Bone marrow (tissue), 2 donors: ENCODE measurements at places on chromosomes 2 and 18.

DNA sequence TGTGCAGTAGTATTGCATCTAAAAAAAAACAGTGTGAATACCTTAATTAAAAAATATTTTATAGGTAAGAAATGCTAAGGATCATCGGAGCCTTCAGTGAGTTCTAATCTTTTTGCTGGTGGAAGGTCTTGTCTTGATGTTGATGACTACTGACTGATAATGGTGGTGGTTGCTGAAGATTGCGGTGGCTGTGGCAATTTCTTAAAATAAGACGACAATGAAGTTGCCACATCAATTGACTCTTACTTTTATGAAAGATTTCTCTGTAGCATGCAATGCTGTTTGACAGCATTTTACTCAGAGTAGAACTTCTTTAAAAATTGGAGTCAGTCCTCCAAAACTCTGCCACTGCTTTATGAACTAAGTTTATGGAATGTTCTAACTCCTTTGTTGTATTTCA, 36.2 kb downstream of the GLS start:
- no peak for DNase-seq

DNA sequence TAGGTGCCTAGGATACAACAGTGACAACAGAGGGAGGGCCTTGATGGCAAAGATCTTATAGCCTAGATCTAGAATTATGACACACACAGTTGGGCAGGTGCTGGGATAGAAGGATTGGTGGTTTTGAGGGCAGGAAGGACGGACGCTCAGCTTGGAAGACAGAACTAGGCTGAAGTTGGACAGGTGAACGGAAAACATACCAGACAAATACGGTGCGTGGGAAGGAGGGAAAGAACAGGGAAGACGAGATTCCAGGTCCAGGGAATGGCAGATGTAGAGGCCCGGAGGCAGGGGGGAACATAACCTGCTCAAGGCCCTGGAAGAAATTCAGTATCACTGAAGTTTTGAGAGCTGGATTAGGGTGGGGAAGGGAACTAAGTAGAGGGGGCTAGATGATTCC, 40.8 kb downstream of the CRACDL start:
- no peak for DNase-seq

GRCh38 chr2:236293241-236293810, 29.1 kb upstream of the ASB18 start:
- DNase-seq, result no peak

DNA sequence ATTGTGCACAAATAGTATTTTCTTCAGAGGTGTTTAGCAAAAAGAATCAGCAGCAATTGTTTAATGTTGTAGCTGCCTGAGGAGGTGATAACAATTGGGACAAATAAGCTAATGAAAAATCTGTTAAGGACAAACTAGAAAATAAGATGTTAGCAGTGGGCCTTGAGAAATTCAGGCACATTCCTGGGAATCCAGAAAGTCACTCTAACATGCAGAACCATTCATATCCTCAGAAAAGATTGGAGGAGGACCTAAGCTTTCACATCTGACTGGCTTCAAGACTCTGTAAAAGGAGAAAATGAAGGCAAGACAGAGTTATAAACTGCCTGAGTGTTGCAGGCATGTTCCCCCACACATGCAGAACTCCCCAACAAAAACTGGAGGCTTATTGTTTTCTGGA, 353.5 kb upstream of the RGPD4 start:
- DNase-seq, result no peak

GRCh38 chr2:229376866-229377265, 105.8 kb upstream of the PID1 start:
- DNase-seq, result no peak

DNA sequence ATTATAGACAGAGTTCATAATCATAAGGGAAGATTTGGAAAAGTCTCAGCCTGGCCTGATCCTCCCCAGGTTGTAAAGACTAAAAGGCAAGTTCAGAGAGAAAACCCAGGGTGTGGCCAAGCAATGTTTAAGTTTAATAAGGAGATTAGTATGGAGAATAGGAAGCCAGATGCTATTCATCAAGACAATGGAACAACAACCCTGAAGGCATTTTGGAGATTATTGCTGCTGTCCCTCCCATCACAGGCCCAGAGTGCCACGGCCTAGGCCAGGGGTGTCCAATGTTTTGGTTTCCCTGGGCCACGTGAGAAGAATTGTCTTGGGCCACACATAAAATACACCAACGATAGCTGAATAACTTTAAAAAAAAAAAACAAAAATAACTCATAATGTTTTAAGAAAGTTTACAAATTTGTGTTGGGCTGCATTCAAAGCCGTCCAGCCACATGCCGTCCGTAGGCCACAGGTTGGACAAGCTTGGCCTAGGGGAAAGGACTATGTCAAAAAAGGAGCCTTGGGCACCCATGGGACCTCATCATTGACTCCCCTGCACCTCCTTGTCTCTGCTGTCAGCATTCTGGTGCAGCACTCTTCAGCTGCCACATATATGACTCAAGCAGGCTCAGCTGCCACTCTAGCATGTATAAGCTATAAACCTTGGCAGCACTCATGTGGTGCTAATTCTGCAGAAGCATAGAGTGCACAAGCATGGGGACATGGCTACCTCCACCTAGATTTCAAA, 20.8 kb downstream of the DPP4 start:
- no peak for DNase-seq

DNA sequence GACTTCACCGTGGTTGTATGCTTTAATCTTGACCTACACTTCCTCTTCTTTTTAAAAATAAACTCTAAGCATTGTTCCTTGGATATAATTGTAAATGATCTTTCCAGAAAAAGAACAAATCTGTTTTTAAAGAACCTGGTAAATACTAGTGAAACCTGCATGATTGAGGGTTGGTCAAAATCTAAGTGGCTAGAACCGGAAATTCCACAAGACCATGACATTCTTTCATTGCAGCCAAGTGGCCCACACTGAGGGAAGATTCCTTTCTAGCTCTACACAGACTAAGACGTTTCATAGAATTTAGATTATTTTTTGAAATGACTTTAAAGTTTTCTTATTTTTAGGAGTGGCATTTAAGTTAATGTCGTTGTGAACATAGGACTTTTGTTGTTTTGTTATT, 356.7 kb downstream of the NYAP2 start:
- DNase-seq, result no peak

GRCh38 chr2:172578054-172578453, 22.2 kb downstream of the PDK1 start:
- no peak for DNase-seq

- no peak for DNase-seq
Observed at GRCh38 chr18:23926571-23926970, 88.0 kb upstream of the TTC39C start.

DNA sequence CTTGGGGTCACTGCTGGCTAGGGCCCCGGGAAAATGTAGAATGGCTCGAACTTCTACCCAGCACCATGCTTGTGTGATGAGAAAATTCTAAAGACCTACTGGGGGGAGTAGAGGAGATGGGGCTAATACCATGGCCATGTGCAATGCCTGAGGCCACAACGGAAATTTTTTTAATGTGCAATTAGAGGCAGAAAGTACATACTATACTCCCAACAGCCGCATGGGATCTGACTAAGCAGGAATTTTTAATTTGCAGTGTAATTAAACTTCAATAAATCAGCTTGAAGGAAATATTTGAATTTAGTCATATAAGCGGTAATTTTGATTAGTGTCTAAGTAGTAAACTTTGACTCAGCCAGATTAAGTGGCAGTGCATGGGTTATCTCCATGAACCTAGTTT, 53.2 kb upstream of the CNGA3 start:
- DNase-seq, result no peak

DNA sequence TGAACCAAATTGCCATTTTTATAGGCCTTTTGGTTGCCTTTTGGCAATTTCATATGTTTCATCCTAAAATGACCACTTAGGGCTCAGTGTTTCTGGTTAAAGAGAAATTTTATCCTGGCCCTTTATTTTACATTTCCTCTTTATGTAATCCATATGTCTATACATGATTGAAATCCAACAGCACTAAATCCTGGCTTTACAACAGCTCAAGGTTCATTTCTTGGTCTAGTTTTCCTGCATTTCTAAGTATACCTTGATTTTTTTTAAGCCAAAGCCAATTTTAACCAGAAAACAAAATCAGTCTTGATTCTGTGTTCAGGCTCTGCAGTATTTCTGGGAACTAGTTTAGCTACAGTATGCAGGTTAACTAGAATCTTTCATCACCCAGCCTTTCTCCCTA, 11.7 kb downstream of the FZD5 start:
- no peak for DNase-seq

- peak; percentile 52 for DNase-seq
Observed at GRCh38 chr18:49814147-49814499, 790 bp upstream of the ACAA2 start.

DNA sequence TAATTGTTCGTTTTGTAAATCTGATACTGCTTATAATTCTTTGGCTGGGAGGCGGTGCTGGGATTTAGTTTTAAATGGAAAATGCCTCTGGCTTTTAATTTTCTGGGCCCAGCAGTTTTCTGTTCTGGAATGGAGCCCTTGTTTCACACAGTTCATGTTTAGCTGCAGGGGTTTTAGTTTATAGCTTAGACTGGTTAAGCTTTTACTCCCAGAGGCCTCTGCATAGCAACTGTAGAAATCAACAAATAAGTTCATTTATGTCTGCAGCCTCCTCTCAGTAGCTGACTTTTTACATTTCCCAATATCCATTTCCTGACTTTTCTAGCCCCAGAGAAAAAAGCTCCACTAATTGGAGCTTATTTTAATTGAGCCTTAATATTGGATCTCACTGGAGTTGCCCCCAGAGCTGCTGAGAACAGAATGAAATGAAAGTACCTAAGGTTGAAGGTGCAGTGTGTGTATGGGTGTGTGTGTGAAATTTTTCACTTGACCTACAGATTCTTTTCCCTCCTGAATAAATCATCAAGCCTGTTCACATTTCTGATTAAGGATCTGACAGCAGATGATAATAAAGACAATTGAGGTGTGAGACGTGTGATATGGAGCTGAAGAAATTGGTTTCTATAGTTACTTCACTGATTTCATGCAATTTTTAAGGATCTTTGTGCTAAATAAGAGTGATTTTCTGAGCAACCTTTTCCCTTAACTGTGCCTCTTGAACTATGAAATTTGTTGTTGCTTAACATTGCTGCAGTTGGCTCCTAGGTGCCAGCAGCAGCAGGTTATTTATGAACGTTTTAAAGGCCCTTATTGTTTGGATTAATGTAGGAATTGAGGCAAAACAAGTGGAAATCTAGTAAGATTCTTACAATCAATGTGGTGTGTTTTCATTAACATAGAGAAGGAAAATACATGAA, 109.6 kb downstream of the TAF4B start:
- DNase-seq, result no peak

GRCh38 chr2:18506883-18507509, 53.5 kb downstream of the RDH14 start:
- DNase-seq, result no peak

GRCh38 chr2:116917196-116917595, 897.3 kb upstream of the DDX18 start:
- DNase-seq, result no peak

DNA sequence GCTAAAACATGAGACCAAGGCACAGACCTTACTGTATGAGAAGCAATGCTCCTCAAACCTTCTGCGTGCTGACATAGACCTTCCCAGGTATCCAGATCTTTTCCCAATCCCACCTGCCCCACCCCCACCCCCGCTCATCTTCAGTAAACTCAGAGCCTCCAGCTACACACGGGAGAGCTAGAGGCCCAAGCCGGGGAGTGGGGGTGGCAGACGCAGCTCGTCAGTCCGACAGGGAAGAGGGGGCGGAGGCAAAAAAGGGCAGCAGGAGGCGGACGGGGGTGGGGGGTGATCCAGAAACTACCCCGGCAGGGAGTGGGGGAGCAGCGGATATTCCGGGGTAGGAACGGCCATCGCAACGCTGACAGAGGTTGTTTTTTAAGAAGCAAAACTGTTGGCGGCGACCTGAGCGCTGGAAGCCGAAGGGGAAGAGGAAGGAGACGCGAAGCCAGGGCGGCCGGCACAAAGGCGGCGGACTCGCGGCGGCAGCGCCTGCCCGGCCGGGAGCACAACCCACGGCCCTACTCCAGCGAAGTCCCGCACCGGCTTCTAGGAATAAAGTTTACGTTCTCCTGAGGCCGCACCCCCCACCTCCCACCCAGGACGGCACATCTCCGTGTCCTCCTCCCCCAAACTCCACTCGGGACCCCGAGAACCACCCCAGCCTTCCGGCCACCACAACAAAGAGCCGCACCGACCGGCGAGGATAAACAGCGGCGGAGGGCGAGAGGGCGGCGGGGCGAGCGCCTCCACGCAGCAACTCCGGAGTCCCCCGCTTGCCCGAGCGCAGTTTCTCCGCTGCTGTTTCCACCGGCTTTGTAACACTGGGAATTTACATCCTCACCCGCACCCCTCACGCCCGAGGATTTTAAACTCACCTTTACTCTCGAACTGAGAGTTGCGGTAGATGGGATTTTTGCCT, 722 bp downstream of the BAZ2B start:
- DNase-seq, result peak; percentile 94

- DNase-seq, result no peak
Observed at GRCh38 chr2:55970500-55970899, 46.9 kb upstream of the EFEMP1 start.

- no peak for DNase-seq
Observed at GRCh38 chr2:197310987-197311420, 424 bp upstream of the ANKRD44 start.

GRCh38 chr2:170396799-170397459, 219.0 kb downstream of the MYO3B start:
- no peak for DNase-seq

GRCh38 chr2:19140463-19141208, 217.8 kb downstream of the OSR1 start:
- DNase-seq, result no peak
